ENCODE measurements at places on chromosomes 2 and 18.

- DNase-seq: no peak
These were observed 50.6 kb upstream of the MAPRE2 start for GRCh38 chr18:34990597-34990996.

GRCh38 chr18:70385474-70385873, 96.6 kb downstream of the SOCS6 start:
- DNase-seq: no peak

GRCh38 chr2:172181840-172182239, 79.1 kb upstream of the DLX2 start:
- DNase-seq: no peak

DNA sequence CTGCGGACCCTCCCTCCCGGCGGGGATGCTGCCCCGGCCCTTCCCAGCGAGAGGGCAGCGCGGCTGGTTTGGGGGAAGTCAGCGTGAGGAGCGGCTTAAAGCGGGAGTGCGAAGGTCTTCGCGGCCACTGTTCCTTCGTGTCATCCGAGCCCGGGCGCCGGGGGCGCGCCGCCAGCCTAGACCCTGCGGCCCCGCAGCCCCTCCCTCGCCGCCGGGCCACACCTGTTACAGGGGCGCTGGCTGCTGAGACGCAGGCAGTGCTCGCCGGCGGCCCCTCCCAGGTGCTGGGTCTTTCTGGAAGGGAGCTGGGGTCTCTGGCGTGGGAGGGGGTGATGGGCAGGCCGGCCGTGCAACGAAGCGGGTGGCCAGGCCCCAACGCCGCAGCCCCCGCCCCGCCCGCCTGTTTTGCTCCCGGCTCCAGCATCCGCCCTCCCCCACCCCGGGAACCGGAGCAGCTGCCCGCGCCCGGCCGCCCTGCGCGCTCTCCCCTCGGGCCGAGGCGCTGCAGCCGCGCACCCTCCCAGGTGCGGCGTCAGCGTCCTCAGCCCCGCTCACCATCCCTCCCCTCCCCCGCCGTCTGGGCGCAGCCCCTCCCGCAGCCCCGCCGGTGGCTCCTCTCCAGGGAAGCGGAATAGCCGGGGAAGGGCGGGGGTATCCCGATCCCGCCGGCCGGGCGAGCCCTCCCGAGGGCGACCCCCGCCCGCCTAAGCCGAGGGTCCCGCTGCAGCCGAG, 727 bp downstream of the KIF1A start:
- no peak for DNase-seq

DNA sequence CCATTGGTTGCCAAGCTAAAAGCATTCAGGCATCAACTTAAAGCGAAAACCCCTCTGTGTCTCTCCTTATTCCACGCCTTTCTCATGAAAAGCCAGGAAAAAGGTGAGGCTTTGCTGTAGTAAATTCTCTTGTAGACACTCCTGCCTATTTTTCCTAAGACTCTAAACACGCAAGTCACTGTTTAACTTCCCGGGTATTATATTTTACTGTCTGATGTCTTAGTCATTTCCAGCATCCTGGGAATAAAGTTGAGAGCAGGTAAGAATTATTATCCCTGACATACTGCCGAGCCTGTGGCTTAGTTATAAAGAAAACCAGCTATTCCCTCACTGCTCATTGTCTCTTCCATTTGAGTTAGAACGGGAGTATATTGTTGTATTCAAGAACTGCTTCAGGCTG, 112.4 kb upstream of the GATA6 start:
- no peak for DNase-seq

- DNase-seq: no peak
These were observed 12.8 kb downstream of the STK39 start for GRCh38 chr2:168234407-168235085.

DNA sequence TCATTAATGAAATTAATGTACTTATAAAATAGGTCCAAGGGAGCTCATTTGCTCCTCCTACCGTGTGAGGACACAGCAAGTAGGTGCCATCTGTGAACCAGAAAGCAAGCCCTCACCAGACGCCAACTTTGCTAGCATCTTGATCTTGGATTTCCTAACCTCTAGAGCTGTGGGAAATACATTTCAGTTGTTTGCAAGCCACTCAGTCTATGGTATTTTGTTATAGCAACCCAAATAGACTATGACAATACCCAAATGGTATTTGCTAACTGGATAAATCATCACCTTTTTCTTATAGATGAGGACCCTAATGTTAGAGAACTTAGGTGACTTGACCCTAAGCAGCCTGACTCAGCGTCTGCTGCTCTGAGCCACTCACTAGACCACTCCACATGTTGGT, 379.6 kb downstream of the HRH4 start:
- no peak for DNase-seq

GRCh38 chr2:1949265-1949664, 204.9 kb upstream of the PXDN start:
- no peak for DNase-seq

GRCh38 chr18:78501251-78501650, 478.4 kb upstream of the SALL3 start:
- DNase-seq: no peak

GRCh38 chr2:60612033-60612432, 58.6 kb upstream of the BCL11A start:
- no peak for DNase-seq

DNA sequence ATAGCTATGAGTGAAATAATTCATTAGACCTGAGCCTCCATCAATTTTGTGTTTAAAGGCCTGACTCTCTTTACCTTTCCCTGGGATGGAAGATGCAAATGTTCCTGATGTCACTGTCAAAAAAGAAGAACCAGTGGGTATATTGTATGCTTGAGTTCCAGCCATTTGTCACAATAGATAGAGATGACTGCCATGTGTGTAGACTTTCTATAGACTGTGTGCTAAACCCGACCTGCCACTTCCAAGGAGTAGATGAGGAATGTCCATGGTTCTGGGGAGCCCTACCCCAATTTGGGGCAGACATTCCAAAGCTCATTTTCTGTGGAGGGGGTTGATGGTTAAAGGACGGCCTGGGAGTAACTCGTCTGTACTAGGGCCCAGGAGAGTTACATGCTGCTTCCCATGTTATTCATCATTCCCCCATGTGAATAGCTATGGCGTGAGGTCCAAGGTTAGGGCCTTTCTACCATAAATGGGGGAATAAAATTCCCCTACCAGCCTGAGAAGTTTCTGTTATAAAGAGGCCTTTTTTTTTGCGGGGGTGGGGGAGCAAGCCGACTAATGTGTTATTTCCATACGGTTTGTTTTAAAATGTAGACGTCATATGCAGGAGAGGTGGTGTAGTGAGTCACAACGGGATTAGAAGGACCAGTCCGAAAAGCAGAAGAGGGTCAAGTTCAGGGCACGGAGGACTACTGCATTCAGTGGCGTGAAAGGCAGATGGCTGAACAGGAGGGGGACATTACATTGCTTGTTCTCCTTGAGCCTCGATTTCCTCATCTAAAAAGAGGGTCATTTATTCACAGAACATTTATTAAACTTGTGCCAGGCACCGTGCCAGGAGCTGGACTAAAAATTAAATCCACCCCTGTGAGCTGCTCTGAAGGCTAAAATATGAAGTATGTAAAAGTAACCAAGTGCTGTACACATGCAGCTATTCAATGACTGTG, 24.0 kb downstream of the IL1B start:
- DNase-seq: no peak

- DNase-seq: peak; percentile 78
These were observed 954 bp upstream of the CTDSP1 start for GRCh38 chr2:218398437-218399390.

DNA sequence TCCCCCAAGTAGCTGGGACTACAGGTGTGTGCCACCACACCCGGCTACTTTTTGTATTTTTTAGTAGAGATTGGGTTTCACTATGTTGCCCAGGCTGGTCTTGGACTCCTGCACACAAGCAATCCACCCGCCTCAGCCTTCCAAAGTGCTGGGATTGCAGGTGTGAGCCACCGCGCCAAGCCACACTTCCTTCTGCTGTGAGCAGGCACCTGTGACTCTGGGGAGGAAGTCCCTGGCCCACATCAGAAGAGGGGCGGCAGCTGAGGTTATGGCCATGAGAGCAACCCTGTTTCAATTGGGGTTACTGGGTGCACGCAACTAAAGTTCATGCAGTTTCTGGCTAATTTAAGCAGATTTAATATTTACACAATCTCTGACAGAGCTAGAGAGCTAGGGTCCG, 91.0 kb downstream of the PLB1 start:
- DNase-seq: no peak

GRCh38 chr18:60372132-60372531, 443 bp downstream of the MC4R start:
- no peak for DNase-seq

- no peak for DNase-seq
These were observed 61.3 kb downstream of the ACAA2 start for GRCh38 chr18:49752095-49752457.

DNA sequence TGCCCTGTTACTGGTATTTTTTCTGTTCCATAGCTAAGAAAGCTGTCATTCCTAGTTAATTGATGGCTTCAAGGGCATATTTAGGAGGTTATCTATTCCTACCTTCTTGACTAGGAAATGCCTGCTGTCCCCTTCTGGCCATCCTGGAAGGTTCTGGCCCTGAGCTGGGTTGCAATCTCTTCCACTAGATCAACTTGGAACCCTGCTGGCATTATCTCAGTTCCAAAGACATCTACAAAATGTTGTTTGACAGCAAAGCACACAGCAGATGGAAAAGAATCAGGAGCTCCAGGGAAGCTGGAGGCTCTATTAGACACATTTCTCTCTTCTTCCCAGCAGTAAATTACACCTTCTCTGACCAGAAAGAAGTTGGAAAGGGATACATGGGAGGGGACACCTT, 192.1 kb downstream of the ARHGAP28 start:
- DNase-seq: no peak

GRCh38 chr2:96604104-96604503, 34.0 kb downstream of the KANSL3 start:
- no peak for DNase-seq

DNA sequence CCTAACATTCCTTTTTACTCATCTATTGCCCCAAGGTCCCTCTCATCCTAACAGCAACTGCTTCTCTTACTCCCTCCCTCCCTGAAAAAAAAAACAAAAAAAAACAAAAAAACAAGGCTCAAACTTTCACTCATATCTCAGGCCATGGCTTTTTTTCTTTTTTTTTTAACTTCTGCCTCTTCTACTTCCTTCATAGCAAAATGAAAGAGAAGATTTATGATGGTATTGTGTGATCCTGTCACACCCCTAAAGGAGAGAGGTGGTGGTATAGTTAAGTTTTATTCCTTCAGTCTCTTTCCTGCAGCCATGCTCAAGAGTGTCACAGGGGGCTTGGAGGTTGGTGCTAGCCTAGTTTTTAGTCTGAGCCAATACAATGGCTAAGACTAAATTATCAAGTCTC, 21.5 kb upstream of the EPC2 start:
- no peak for DNase-seq

DNA sequence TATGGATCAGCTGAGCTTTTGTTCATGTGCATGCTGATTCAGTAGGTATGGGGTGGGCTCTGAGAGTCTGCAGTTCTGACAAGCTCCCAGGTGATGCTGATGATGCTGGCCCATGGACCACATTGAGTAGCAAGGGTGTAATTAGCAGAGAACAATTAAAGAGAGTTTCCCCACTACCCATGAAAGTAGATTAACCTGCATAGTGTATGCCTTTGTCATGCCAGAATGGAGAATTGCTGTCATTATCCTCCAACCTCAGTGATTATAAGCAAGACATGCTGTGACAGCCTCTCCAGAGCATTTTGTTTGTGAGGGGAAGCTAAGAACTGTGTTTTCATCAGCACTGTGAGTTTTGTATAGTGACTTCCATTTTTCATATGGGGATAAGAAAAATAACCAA, 59.5 kb upstream of the LYPD1 start:
- DNase-seq: no peak

- no peak for DNase-seq
These were observed 8.1 kb downstream of the SMAD7 start for GRCh38 chr18:48942554-48943261.

DNA sequence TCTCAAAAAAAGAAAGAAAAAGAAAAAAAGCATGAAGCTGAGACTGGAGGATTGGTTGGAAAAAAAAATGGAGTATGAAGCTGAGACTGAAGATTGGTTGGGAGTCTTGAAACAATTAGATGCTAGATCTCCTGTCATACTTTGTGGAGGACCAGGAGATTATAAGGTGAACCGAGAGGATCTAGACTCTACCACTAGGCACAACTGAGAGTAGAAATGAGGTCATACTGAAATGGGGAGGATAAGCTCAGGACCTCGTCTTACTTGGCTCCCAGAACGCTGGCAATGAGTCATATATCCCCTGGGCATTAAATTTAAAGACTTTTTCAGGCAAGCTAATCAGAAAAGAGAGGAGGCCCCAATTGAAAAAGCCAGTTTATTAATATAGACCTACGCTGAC, 3.3 kb upstream of the ORC2 start:
- no peak for DNase-seq

- DNase-seq: no peak
These were observed 23.0 kb upstream of the CNNM3 start for GRCh38 chr2:96792772-96793749.

GRCh38 chr2:190200603-190201002, 119.0 kb downstream of the HIBCH start:
- no peak for DNase-seq

DNA sequence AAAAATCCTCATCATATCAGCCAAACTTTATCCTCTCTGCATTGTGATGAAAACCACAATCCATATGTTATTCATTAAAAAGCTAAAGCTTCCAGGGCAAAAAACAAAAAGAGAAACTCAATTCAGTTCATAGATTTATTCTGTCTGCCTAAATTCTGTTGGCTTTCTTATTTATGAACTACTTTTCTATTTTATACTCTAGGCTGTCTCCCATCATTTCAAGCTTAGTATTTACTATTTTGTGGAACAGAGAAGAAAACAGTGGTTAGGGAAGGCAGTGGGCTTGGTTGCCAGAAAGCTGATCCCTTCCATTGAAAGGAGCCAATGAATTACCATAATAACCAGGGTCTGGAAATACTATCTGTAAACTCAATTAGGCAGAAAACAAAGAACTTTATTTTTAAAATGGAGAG, 71.8 kb downstream of the RAPH1 start:
- no peak for DNase-seq

DNA sequence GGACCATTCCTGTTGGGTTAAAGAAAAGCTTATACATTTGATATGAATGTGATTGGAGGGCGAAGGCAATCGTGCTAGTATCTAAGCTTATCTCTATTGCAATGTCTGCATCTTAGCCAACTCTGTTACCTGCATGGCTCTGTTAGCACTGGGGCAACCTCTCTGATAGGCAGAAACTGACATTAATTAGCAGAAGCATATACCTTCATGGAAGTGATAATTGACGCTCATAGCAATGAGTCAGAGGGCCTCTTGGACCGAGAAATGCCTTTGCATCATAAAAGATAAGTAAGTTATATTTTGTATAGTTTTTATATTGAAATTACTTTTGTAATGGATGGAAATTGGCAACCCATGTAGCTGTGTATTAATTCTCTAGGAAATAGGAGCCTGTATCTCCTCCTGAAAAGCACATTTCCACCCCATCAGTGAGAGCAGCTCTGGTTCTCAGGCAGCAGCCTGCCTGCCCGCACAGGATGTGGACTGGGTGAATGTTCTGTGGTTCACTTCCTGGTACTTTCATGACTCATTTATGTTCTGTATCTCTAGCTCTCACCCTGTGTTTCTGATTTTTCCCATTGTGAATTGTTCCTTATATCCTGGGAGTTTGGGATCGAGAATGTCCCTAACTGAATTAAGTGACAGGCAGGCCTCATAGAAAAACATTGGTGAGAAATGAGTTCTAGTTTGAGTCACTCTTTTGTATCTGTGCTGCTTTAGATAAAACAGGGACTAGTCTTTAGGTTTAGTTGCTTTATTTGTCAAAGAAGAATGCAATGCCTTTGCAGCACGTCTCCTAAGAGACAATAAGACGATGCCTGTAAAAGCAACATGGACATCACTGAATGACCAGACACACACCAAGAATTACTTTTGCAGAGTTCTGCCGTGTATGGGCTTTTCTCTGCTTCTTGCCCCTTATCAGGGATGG, 344.9 kb downstream of the DCDC2C start:
- DNase-seq: no peak

- DNase-seq: no peak
These were observed 4.5 kb downstream of the SLC14A2 start for GRCh38 chr18:45619826-45620201.
